Non-pigmented ciliary epithelial cell (primary cell): ENCODE measurements at places on chromosomes 4 and X.
A peak's percentile ranks its signal among the peaks of the same experiment; 100 is the strongest.

DNA sequence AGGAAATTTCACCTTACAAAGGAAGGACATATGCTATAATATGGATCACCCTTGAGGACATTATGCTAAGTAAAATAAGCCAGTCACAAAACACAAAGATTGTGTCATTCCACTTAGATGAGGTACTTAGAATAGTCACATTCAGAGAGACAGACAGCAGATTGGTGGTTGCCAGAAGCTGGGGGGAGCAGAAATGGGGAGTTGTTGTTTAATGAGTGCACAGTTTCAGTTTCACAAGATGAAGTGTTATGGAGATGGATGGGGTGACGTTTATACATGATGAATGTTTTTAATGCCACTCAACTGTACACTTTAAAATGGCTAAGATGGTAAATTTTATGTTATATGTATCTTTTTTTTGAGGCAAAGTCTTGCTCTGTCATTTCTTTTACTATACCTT, 14.8 kb upstream of the SPON2 start:
- no peak for DNase-seq

DNA sequence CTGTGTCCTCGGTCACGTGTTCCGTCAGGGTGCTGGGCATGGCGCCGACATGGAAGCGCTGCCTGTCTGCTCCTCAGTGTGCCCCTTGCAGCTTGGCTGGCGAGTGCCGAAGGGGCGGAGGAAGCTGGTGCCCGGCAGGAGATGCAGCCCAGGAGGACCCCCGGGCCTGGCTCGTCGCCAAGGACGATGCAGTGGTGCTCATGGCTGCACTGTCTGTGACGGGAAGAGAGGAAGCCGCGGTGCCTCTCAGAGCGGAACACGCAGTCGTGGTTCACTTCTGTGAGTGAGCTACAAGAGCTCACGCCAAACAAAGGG, 38.1 kb downstream of the FGFRL1 start:
- no peak for DNase-seq

- no peak for DNase-seq
Measured at GRCh38 chr4:41683326-41683725, 65.2 kb downstream of the PHOX2B start.

DNA sequence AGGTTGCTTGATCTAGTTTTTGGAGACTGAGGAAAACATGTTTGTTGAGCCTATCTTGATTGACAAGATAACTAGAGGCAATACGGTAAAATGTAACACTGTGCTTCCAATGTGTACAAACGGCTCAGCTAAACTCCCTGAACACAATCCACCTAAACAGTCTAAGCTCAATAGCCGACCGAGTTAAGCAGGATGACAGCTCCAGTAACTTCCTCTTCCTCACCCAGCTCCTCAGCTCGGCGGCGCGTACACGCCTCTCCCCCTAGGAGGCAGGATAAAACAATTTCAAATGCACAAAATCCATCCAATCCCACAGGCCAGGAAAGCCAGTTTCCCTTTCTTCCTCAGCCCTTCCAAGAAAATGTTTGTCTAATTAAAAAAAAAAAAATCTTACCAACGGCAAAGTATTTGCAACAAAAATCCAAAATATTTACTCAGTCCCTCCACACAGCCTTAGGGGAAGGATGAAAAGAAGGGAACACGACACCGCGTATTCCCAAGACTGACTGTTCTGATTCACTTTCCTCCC, 1.0 kb downstream of the CNOT6L start:
- no peak for DNase-seq

GRCh38 chr4:63566658-63567057, 842.6 kb downstream of the TECRL start:
- DNase-seq, result no peak

DNA sequence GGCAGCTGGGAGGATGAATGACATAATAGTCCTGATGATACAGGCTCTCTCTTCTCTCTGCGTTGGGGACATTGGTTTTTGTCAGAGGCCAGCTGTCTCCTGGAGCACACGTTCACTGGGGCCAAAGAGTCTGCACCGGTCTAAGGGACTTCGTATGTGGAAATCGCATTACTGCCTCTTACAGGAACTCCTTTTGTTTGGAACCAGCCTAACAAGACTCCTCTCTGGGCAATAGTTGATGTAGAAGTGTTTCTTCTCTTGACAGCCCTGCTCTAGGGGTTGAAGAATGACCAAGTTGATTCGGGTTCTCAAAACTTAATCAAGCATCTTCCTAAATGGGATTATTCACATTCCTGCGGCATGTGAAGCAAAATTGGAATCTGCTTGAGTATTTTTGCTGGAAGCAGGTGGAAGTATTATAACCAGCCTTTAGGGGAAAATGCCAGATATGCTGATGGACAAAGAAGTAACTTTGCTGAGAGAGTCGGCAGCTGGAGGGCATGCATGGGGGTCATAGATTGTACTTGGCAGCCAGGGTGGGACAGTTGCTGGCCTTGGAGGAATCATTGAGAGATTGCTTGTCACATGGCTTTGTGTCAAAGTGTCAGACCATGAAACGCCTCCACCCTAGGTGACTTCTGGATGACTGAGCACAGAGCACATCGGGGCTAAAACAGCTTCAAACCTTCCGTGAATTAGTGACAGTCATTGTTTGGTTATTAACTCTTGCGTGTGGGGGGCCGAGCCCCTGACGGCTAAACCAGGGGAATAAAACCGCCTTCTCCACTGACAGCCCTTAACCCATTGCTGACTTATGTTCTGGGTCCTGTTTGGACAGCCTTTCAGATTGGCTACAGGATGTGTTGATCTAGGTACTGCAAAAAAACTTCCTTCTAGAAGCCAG, 34.4 kb upstream of the SLC34A2 start:
- no peak for DNase-seq

GRCh38 chr4:145299380-145300076, 119.1 kb upstream of the OTUD4 start:
- DNase-seq, result peak; percentile 76

GRCh38 chr4:175441256-175441655, 370.8 kb downstream of the GPM6A start:
- no peak for DNase-seq

GRCh38 chr4:107655289-107655688, 64.7 kb downstream of the PAPSS1 start:
- no peak for DNase-seq

- DNase-seq, result no peak
Measured at GRCh38 chr4:84498203-84498934, 723 bp downstream of the NKX6-1 start.

GRCh38 chr4:167100120-167100519, 134.2 kb downstream of the SPOCK3 start:
- DNase-seq, result peak; percentile 24

DNA sequence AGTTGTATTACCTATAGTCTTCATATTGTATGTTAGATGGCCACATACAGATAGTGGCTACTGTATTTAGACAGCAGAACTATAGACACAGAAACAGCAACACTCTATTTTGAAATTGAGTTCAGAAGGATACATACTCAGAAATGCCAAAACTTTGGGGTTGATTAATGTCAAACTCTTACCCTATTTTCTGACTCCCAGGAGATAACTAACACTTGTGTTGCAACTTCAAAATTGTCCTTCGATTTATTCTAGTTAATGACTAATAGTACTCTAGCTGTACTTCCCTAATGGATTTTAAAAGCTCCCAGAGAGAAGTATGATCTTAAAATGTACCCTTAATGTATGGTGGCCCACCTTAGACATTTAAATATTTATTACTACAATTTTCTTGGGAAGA, 229.9 kb upstream of the UGT8 start:
- no peak for DNase-seq

DNA sequence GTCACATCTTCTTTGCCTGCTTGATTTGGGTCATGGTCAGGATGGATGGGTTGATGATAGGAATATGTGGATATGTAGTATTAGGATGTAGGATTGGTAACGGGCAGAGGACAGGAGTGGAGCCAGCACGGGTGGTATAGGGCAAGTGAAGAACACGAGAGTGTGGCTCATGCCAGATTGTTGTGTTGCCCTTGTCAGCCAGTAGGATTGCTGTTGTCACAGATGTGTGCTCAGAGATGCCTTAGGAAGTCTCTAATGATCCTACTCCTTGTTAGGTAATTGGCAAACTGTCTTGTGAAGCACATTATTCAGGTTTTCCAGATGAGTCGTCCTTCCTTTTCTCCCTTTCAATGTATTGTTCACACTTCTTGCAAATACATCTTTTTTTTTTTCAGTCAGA, 5.5 kb downstream of the ATP10D start:
- no peak for DNase-seq

DNA sequence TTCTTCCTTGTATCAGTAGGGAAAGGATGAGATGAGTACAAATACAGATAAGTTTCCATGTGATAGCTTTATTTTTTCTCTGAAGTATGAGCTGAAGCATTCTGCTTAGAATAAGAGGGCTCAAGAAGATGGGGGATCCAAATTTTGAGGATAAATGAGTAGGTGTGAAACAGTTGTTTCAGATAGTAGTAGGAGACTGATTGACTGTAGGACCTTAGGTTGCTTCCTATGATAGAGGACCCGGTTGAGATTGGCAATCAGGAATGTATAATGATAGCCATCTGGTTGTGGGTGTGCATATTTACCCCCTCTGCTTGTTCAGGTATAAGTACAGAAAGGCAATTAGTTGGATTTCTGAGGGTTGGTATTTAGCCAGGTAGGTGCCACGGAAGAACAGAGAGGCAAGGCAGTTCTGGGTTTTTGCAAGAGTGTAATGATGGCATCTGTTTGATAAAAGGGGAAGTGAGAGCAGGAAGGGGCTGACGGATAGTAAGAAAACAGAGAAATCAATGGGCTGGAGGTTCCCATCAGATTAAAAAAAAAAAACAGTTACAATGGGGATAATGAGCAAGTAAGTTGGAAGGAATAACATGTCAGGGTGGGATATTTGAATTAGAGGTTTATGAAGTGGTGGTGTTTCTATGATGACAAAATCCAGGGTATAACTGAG, 13.7 kb downstream of the OCRL start:
- DNase-seq, result no peak

GRCh38 chrX:142096253-142096652, 108.8 kb downstream of the MAGEC2 start:
- no peak for DNase-seq

DNA sequence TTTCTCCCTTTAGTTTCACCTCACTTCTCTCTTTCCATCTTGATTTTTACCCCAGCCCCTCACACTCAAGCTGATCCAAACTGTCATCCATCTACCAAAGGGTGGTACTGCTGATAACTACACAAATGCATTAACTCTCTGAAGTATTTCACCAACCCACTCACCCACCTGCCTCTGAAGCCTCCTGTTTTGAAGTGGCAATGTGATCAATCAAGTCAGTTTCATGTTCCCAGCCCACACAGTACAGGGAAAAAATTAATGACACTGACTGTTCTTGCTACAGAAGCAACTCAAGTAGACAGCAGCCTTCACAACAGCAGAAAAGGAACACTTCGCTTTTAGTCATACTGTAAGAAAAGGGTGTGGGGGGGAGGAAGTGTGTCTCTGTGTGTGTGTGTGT, 183.0 kb upstream of the NOCT start:
- DNase-seq, result no peak

GRCh38 chr4:71132486-71132885, 139.0 kb downstream of the DCK start:
- DNase-seq, result no peak

DNA sequence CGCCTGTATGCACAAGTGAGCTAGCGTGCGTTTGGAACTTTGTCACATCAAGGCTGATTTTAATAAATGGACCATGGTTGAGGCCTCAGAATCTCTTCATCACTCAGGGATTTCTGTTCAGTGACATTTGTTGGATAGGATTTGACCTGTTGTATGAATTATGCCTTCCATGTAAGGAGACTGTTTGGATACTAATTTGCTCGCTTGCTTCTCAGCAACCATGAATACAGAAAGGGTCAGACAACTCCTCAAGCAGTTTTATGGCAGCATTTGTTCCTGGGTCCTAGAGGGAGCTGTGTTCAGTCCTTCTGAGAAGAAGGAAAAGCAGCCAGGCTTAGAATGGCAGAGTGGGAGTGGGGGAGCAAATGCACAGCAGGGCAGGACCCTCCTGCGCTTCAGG, 269.7 kb upstream of the LCORL start:
- DNase-seq, result no peak
